Stimulated activated CD4-positive, alpha-beta T cell treated with anti-CD3 and anti-CD28 coated beads, Interleukin-2, amount 100 ng/mL, for 4 hours (primary cell): ENCODE measurements at places on chromosomes 11 and 22.

DNA sequence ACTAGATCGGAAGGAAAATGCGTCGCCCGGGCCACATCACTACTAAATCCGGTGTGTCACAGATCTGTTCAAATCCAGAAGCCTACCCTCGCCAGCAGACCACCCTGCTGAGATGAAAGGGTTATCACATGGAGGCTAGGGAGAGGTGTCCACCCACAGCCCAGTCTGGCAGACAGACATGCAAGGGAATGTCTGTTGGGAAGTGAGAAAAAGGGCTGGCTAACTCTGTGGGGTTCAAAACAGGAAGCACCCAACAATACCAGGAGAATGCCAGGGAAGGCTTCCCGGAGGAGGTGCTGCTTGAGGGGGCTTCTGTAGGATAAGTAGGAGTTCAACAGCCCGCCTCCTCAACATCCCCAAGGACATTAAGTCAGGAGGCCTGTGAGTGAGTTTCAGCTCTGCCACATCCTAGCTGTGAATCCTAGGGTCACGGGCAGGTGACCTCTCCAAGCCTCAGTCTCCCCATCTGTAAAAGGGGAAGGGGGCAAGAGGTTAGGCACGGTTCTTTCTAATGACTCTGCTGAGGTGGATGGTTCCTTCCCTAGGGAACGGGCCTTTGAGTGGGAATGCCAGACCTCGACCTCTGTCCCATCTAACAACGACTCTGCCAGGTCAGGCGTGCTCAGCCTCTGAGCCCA is 1.1 kb downstream of the TPST2 start:
- DNase-seq, result no peak

GRCh38 chr11:132920451-132921096 is 611.7 kb downstream of the OPCML start:
- DNase-seq, result no peak

- DNase-seq, result no peak
These were observed 56.7 kb downstream of the BTG4 start for GRCh38 chr11:111455291-111456085.

GRCh38 chr11:66957971-66958231 is 282 bp downstream of the PC start:
- DNase-seq, result no peak

- no peak for DNase-seq
These were observed 78.5 kb downstream of the TMEM135 start for GRCh38 chr11:87116185-87116584.

DNA sequence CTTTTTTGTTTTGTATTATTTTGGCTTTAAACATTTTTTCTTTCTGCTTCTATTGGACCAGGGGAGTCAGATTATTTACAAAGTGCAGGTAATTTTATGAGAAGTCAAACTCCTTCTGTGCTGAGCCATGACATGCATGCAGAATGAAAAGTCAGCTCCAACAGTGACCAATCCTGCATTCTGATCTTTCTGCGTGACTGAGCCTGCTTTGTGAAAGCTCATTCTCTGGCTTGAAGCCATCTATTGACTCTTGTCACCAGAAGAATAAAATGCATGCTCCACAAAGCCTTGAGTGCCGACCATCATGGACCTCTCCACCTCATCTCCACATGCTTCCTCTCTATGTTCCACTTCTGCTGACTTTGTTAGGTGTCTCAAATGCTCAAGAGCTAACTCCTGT is 50.2 kb downstream of the MIAT start:
- DNase-seq, result no peak

DNA sequence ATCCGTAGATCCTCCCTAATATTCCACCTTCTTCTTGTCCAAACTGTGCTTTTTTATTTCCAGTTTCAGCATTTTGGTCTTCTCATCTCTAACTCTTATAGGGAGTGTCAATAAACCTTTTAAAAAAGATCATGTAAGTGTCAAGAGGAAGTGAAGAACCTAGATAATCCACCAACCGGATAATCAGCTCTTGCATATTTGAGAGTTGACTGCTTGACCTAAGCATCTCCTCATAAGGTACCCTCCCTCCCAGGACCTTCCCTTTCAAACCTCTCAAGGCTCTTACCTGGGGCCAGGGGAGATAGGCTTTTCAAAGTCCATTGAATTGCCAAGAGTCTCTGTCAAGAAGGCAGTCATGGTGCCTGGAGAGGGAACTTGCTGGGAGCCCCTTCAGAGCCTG is 691 bp upstream of the EHF start:
- DNase-seq, result no peak
